ENCODE measurements at places on chromosomes 11 and 22.

- H3K27me3 ChIP-seq: no peaks in the 10 kb centered on the region
- H3K36me3 ChIP-seq: no peaks in the 10 kb centered on the region
- no peaks in the 10 kb centered on the region for H3K4me1 ChIP-seq
- no peak overlapping the region for H3K4me3 ChIP-seq
- no peak overlapping the region for H3K27ac ChIP-seq
Measured at GRCh38 chr11:78290293-78291176, 101.8 kb downstream of the USP35 start.

DNA sequence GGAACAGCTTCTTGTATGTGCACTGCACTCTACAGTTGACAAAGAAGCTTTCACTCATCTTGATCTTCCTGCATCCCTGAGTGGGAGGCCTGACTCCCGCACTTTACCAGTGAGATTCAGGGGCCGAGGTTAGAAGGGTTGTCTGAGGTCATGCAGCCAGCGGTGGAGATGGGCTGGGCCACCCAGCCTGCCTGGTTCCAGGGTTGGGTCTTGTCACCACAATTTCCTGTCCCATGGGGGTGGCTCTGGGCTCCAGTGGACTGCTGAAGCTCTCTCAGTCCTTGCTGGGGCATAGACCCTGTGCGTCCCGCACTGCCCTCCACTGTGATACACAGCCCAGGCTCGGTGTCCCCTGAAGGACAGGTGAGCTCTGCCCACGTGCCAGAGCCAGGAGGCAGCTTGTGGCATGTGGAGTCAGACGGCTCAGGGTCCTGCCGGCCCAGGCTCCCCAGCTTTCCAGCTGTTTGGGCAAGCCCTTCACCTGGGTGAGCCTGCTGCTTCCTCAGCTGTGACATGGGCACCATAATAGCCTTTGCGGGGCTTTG lies 6.9 kb upstream of the MYO7A start:
- H3K27ac ChIP-seq: no peak overlapping the region
- H3K4me1 ChIP-seq: no peaks in the 10 kb centered on the region
- no peak for DNase-seq
- peaks cover 45% of the 10 kb centered on the region for H3K36me3 ChIP-seq

- peaks cover 37% of the 10 kb centered on the region for H3K4me1 ChIP-seq
- H3K4me3 ChIP-seq: no peak overlapping the region
- H3K27me3 ChIP-seq: no peaks in the 10 kb centered on the region
- no peak for DNase-seq
Measured at GRCh38 chr11:64121663-64122410, 44.1 kb downstream of the MACROD1 start.

DNA sequence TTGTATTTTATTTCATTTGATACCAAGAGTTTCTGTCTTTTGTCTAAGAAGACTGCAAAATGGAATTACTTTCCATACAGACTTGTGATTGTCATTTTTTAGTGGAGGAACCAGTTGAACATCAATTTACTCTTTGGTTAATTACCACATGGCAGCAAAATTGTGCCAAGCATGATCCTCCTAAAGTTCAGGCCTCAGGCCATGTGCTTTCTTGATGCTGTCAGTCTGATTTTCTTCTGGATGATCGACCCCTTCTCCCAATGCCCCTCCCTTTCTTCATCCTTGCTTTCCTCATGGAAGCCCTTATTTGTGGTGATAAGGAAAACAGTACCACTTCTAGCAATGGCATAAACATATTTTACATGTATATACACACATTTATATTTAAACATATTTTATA lies 76.2 kb downstream of the SVIP start:
- no peak for DNase-seq
- H3K27me3 ChIP-seq: no peaks in the 10 kb centered on the region
- no peaks in the 10 kb centered on the region for H3K36me3 ChIP-seq

- DNase-seq: no peak
- no peak overlapping the region for H3K27ac ChIP-seq
- no peaks in the 10 kb centered on the region for H3K27me3 ChIP-seq
- no peak overlapping the region for H3K4me3 ChIP-seq
- H3K4me1 ChIP-seq: no peaks in the 10 kb centered on the region
Measured at GRCh38 chr11:36306888-36307287, 10.8 kb downstream of the PRR5L start.

DNA sequence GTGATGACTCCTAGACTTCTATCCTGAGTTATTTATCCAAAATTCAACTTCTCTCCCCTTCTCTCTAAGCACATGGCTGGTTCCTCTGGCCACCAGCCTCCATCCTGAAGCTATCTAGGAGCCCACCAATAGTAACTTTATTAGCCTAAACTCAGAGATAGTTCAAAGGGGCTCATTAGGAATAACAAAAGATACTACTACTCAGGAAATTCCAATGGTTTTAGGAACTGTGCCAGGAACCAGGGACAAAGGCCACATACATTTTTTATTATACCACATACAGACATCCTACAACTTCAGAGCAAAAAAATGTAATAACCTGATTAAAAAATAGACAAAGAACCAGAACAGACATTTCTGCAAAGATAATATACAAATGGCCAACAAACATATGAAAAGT lies 27.9 kb downstream of the SLC25A17 start:
- DNase-seq: no peak
- H3K4me3 ChIP-seq: no peak overlapping the region
- no peaks in the 10 kb centered on the region for H3K4me1 ChIP-seq
- peaks cover 11% of the 10 kb centered on the region for H3K36me3 ChIP-seq

GRCh38 chr22:29301716-29302401 lies 4.6 kb upstream of the GAS2L1 start:
- H3K36me3 ChIP-seq: peaks cover 46% of the 10 kb centered on the region
- H3K4me1 ChIP-seq: peaks cover 26% of the 10 kb centered on the region
- no peaks in the 10 kb centered on the region for H3K27me3 ChIP-seq
- H3K27ac ChIP-seq: no peak overlapping the region
- H3K4me3 ChIP-seq: no peak overlapping the region

GRCh38 chr22:10780281-10780680 lies 4747.7 kb upstream of the OR11H1 start:
- H3K4me3 ChIP-seq: no peak overlapping the region
- no peaks in the 10 kb centered on the region for H3K4me1 ChIP-seq
- H3K36me3 ChIP-seq: no peaks in the 10 kb centered on the region
- H3K27me3 ChIP-seq: no peaks in the 10 kb centered on the region
- no peak for DNase-seq
- no peak overlapping the region for H3K27ac ChIP-seq

DNA sequence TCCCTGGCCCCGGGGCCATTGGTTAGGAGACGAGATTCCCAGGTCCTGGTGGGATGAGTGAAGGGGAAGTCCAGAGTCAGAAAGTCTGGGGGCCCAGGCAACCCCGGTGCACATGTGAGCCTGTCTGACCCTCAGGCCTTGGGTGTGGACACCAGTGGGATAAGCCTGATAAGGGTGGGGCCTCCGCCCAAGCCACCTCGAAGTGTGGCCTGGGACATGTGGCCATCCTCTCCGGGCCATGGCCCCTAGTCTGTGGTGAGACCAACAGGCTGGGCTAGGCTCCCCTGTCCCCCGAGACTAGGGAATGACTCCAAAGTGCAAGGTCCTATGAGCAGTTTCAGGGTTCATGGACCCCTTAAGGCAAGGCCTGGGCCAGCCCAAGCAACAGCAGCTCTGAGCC lies 6.3 kb downstream of the CABP7 start:
- H3K4me1 ChIP-seq: no peaks in the 10 kb centered on the region
- DNase-seq: no peak
- H3K27me3 ChIP-seq: peaks cover 33% of the 10 kb centered on the region
- H3K36me3 ChIP-seq: peaks cover 11% of the 10 kb centered on the region
- no peak overlapping the region for H3K27ac ChIP-seq

GRCh38 chr11:35826949-35827348 lies 116.9 kb upstream of the LDLRAD3 start:
- H3K27ac ChIP-seq: no peak overlapping the region
- H3K4me3 ChIP-seq: no peak overlapping the region
- no peaks in the 10 kb centered on the region for H3K36me3 ChIP-seq
- H3K4me1 ChIP-seq: peaks cover 8% of the 10 kb centered on the region

- H3K27ac ChIP-seq: peak overlapping the region; percentile 84
Measured at GRCh38 chr22:36258701-36259614, 6.0 kb downstream of the APOL1 start.

- no peak overlapping the region for H3K4me3 ChIP-seq
- H3K27ac ChIP-seq: no peak overlapping the region
- peaks cover 39% of the 10 kb centered on the region for H3K36me3 ChIP-seq
- no peak for DNase-seq
Measured at GRCh38 chr22:43131773-43132501, 11.3 kb downstream of the MCAT start.

- H3K27ac ChIP-seq: no peak overlapping the region
- H3K4me3 ChIP-seq: no peak overlapping the region
- peaks cover under 1% of the 10 kb centered on the region for H3K4me1 ChIP-seq
- no peak for DNase-seq
Measured at GRCh38 chr22:50553310-50553709, 7.6 kb downstream of the KLHDC7B start.

GRCh38 chr11:72833083-72833733 lies 19.0 kb downstream of the ATG16L2 start:
- DNase-seq: no peak
- H3K4me1 ChIP-seq: peaks cover 49% of the 10 kb centered on the region
- H3K27ac ChIP-seq: peak overlapping the region; percentile 79
- H3K36me3 ChIP-seq: peaks cover 31% of the 10 kb centered on the region

DNA sequence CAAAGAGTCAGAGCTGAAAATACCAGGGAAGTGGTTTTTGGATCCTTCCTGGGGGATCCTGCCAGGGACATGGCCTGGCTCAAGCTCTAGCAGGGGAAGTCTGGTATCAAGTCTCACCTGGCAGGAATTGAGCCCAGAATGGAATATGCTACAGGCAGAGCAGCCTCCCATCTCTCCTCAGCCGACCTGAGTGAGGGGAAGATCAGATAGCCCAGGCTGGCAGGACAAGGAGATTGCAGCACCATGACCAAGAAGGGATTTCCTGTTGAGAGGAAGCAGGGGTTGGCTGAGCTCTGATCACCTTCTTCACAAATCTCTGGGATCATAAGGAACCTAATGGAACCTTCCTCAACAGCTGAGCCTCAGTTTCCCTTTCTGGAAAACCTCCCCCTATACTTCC lies 13.0 kb downstream of the OAF start:
- no peak overlapping the region for H3K27ac ChIP-seq
- H3K27me3 ChIP-seq: no peaks in the 10 kb centered on the region
- H3K4me3 ChIP-seq: no peak overlapping the region
- H3K4me1 ChIP-seq: peaks cover 56% of the 10 kb centered on the region
- DNase-seq: no peak

DNA sequence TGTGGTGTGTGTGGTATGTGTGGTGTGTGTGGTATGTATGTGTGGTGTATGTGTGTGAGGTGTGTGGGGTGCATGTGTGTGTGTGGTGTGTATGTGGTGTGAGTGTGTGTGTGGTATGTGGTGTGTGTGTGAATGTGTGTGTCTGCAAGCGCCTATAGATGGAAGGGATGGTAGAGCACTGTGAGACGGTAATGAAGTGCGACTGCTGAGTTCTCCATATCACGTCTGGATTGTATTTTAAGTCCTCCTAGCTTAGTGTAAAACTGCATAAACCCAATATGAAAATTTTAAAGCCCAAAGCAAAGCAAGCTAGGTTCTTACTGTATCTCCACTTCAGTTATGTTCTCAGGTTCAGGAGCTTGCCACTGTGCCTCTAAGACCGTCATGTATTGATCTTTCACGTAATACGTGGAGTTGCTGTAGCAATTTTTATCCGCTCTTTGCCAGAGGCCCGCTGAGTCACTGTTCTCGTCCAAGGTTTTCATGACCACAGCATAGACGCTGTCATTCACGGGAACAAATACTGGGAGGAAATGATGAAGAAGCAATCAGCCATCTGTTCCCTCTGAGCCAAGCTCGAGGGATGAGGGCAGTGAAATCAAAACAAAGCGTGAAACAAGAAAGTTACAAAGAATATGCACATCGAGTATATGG lies 5.5 kb downstream of the PLET1 start:
- peak; percentile 26 for DNase-seq
- no peaks in the 10 kb centered on the region for H3K27me3 ChIP-seq
- no peak overlapping the region for H3K4me3 ChIP-seq
- H3K4me1 ChIP-seq: no peaks in the 10 kb centered on the region
- H3K27ac ChIP-seq: no peak overlapping the region
- H3K36me3 ChIP-seq: no peaks in the 10 kb centered on the region

DNA sequence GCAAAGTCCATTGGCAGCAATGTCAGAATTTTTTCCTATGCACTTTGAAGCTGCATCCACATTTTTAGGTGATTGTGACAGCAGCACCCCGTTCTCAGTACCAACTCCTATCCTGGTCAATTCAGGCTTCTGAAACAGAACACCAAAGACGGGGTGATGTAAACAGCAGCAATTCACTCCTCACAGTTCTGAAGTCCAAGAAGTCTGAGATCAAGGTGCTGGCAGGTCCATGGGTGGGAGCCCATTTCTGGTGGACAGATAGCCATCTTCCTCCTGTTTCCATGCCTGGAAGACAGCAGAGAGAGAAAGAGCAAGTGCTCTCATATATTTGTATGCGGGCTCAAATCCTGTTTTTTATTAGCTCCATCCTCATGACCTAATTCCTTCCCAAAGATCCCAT lies 471.2 kb downstream of the BRD1 start:
- no peaks in the 10 kb centered on the region for H3K36me3 ChIP-seq
- H3K4me1 ChIP-seq: no peaks in the 10 kb centered on the region
- H3K4me3 ChIP-seq: no peak overlapping the region
- DNase-seq: no peak

DNA sequence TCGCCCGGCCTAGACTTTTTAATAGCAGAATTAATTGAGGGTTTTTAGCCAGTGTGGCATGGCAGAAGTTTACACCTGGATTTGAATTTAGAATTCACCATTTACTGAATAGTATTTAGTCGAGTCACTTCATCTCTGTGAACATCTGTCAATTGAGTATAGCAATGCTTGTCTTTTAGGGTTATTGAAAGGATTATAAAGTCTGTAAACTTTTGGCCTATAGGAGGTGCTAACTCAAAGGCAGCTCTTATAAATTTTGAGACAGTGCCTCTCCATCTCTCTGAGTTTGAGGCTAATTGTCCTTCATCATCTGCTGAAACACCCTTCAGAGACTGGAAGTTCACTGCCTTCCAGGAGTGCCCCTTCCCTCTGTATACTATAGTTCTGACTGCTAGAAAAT lies 205.0 kb downstream of the NELL1 start:
- no peak for DNase-seq
- no peak overlapping the region for H3K27ac ChIP-seq

- H3K27ac ChIP-seq: no peak overlapping the region
- H3K27me3 ChIP-seq: peaks cover 49% of the 10 kb centered on the region
- no peak overlapping the region for H3K4me3 ChIP-seq
Measured at GRCh38 chr22:32200752-32201151, 4.1 kb downstream of the RFPL2 start.

GRCh38 chr22:39220890-39221850 lies 23.6 kb downstream of the PDGFB start:
- no peak for DNase-seq
- H3K27ac ChIP-seq: no peak overlapping the region
- no peaks in the 10 kb centered on the region for H3K4me1 ChIP-seq
- H3K36me3 ChIP-seq: peaks cover 25% of the 10 kb centered on the region

GRCh38 chr11:78228467-78228866 lies 39.7 kb downstream of the USP35 start:
- no peak overlapping the region for H3K4me3 ChIP-seq
- no peak overlapping the region for H3K27ac ChIP-seq
- peaks cover 29% of the 10 kb centered on the region for H3K36me3 ChIP-seq
- H3K27me3 ChIP-seq: no peaks in the 10 kb centered on the region
- peak; percentile 84 for DNase-seq

GRCh38 chr11:56558574-56558973 lies 15.5 kb upstream of the OR5M11 start:
- H3K36me3 ChIP-seq: no peaks in the 10 kb centered on the region
- no peak overlapping the region for H3K27ac ChIP-seq
- H3K4me3 ChIP-seq: no peak overlapping the region
- H3K4me1 ChIP-seq: no peaks in the 10 kb centered on the region
- H3K27me3 ChIP-seq: no peaks in the 10 kb centered on the region
- DNase-seq: no peak

GRCh38 chr22:37582526-37582925 lies 2.6 kb upstream of the LGALS2 start:
- H3K36me3 ChIP-seq: peaks cover 3% of the 10 kb centered on the region
- peaks cover 3% of the 10 kb centered on the region for H3K4me1 ChIP-seq
- DNase-seq: no peak
- no peak overlapping the region for H3K4me3 ChIP-seq
